ENCODE measurements at places on chromosomes 5 and 9. TPM values are rescaled to one million over a fixed set of nuclear protein-coding genes. Genes with fewer than 3 reads are reported as not detected.
A peak's percentile ranks its signal among the peaks of the same experiment; 100 is the strongest.

DNA sequence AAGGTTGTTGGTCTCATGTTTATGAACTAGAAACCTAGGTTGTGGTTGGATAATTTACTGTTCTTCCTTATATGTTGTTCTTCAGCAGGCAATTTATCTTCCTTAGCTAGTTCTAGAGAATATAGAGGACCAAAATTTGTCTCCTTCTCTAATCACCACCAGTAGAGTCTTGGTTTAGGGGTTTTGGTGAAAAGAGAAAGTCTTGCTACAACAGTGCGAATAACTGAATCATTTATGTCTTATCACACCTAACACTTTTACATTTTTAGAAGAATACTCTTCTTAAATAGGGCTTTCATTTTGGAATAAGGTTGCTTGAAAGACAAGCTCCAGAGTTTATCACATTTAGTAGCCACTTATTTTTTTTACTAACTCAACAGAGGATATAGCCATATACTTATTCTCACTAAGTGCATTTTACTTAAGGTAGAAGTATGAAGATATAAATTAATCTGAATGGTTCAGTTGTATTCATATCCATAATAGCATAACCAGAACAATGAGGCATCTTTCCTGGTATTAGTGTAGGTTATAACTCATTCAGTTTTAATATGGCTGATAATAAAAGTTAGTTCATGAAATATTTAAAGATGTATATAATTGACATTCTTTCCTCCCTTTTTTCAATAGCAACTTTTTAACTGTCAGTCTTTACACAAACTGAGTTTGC, 67.9 kb downstream of the ERBIN start:
- no peak for DNase-seq

GRCh38 chr9:134738869-134739659, 97.5 kb downstream of the COL5A1 start:
- peak; percentile 7 for DNase-seq

DNA sequence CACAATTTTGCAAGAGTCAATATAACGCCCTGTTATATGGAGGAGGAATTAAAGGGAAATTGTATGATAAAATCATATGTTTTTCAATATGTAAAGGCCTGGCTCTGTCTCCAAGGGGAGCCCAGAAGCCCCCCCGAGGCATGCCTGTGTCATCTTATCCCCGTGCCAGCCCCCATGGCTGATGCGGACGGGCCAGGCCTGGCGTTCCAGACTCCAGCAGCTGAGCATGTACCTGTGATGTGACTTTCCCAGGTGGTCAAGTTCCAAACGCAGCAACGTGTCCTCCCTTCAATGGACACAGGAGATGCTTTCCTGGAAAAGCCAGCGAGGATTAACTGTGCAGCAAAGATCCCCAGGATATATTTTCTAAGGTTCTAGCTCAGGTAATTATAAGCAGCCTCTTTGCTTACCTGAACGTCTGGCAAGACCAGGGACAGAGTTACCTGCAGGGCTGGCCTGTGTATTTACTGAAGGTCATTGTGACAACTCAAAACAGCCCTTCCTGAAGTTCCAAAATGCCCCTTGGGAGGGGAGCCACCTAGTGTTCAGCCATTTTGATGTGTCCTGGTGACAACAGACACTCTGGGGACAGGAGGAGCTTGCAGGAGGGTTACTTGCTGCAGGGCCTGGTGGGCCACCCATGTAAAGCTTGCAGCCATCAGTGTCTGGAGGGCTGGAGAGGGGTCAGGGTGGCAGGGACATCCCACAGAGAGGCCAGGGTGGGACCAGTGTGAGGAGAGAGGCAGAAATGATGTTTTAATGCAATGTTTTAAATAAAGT, 53.3 kb upstream of the RNU6ATAC start:
- no peak for DNase-seq

GRCh38 chr5:124572971-124573370, 173.5 kb downstream of the ZNF608 start:
- DNase-seq, result no peak

DNA sequence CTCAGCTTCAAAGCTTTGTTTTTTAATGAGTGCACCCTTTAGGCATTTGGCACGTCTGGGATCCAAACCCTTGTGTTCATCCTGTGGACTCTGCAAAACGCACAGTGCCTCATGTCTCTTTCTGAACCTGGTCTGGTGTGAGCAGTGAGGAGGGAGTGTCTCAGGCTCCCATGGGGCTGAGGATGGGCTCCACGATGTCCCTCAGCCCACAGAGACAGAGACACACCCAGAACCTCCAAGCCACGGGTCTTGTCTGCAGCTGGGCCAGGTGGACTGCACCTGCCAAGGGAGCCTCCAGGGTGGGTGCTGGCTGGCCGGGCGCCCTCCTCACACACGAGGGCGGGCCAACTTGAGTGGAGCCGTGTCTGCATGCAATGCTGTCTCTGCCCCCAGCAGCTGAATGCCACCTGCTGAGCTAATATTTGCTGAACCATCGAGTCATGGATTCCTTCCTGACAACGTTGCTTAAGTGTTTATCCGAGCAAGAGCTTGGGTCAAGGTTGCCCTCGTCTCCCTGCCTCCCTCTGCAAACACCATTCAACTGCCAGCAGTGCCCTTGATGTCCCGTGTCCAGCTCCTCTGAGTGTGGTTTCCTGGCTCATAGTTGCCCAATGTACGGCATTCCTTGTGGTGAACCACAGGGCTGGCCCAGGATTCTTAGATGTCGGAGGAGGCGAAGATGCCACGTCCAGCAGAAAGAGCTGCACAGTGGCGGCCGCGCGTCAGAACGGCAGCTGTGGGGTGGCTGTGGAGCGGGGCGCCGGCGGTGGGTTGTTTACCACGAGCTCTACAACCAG, 31.4 kb upstream of the LPCAT1 start:
- no peak for DNase-seq

GRCh38 chr5:97044052-97044451, 98.4 kb downstream of the LIX1 start:
- peak; percentile 30 for DNase-seq

- DNase-seq, result no peak
These were observed 493.0 kb downstream of the CAAP1 start for GRCh38 chr9:26399556-26399955.

- no peak for DNase-seq
These were observed 44.4 kb upstream of the PSD2 start for GRCh38 chr5:139751236-139751635.

- DNase-seq, result no peak
These were observed 95.6 kb upstream of the TUSC1 start for GRCh38 chr9:25773805-25774204.

GRCh38 chr9:94937214-94937903, 210.9 kb downstream of the AOPEP start:
- DNase-seq, result no peak

Gene CDKN2B
- total RNA-seq, result 2.3 TPM

Gene RIMOC1
- total RNA-seq, result 14.2 TPM

Gene SLC34A3
- total RNA-seq, result not detected

Gene NDOR1
- 4.2 TPM for total RNA-seq

Gene DND1
- total RNA-seq, result 0.13 TPM

Gene MZB1
- not detected for total RNA-seq

Gene FOXD4L4
- total RNA-seq, result 0.25 TPM

Data from pulmonary artery endothelial cell (primary cell).